ENCODE measurements at places on chromosomes 1 and 21.

- DNase-seq: no peak
Observed at GRCh38 chr1:14373081-14373758, 225.3 kb upstream of the KAZN start.

DNA sequence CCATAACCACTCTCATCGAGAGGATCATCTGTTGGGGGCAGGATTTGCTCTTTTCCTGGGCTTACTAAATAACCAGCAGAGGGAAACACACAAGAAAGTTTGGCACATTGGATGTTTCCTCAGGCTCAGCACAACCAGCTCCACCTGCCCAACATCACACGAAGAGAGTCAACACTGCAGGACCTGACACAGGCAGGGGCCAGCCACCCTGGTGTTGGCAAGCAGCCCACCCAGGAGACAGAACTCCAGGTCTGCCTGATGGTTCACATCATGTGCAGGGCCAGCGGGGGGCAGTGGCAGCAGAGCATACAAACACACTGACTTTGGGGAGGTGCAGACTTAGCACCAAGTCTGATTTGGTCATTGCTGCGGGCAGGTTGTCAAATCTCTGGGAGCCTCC lies 182.3 kb upstream of the GALNT2 start:
- no peak for DNase-seq

DNA sequence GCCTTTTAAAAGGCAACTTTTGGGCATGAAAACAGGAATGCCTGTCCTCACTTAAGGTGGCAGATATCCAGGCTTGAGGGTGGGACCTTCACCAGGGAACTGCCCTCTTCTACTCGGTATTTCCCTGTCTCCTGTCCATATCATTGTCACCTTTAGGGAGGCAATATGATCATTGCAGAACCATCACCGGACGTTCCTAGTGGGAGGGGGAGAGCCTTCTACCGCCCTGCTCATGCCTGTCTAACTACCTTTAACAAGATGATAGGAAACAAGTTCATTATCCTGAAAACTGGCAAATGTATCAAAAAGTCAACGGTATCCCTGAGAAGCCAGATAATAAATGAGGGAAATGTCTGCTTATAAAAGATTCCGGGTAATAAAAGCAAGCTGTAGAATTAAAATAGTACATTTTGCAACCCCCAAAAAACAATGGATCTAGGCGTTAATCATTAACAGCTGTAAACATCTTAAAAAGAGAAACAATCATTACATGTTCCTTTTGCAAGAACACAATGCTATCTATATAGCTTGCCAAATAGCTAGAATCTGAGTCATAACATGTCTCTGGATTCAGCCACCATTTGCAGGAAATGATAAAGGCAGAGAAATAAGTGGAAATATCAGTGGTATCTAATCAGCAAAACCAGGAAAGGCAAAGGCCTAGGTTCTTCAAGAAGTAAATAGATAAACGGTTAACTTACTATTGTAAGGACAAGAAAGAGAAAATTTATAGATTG lies 852.9 kb upstream of the ADGRL4 start:
- DNase-seq: no peak

GRCh38 chr1:106972074-106972473 lies 84.4 kb upstream of the PRMT6 start:
- DNase-seq: no peak

- no peak for DNase-seq
Observed at GRCh38 chr1:60151311-60151710, 77.7 kb upstream of the C1orf87 start.
